ENCODE measurements at places on chromosomes 12 and 14.

DNA sequence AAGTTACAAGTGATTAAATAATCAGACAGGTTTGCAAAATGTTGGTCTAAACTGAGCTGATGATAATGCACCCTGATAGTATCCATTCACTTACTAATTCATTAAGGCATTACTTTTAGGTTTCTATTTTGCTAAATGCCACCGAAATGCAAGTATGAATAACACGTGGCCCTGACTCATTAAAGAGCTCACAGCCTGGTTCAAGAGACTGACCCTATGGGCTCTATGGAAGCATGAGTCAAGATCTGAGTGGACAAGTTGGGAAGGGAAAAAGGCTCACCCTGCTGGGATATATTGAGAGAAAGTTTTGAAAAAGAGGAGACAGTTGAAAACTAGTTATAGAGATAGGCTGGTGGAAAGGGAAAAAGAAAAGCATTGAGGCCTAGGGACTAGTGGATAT is 14.8 kb upstream of the LRRC9 start:
- DNase-seq: no peak

DNA sequence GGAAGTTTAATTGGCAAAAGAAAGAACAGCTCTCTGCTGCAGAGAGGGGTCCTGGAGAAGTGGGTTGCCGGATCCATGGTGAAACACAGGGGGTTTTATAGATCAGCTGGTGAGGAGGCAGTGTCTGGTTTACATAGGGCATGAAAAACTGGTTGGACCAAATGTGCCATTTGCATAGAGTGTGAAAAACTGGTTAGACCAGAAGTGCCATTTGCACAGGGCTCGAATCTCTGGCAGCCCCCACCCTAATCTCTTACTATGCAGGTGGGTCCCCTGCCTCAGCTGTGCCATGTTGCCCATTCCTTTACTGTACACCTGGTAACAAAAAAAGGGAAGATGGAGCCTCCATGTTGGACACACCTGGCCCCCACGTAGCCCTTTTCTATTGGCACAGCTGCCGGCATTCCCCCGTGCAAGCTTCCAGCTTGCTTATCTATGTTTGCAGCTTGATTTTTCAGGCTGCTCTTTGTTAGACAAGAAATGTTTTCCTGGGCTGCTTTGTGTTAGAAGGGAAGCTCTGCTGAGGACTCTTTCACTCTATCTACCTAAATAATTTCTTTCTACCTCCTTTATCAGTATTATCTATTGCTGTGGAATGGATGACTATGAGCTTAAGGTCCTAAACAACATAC is 61.1 kb upstream of the TMEM132D start:
- no peak for DNase-seq

DNA sequence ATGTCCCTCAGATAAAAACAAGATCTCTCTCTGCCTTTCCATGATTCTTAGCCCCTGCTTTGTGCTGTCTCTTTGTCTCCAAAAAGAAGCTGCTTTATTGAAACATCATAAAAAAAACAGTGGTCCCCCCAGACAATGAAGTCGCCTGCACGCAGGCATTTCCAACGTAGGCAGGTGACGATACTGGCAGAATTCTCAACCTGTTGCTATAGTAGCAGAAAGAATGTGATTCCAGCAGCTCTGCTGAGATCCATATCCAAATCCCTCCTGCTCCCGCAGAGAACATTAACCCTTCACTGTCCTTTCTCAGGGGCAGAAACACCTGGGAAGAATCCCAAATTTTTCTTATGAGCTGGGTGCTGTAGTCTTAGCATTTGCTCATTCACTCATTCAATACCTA is 84.8 kb downstream of the STON2 start:
- DNase-seq: peak; percentile 60

DNA sequence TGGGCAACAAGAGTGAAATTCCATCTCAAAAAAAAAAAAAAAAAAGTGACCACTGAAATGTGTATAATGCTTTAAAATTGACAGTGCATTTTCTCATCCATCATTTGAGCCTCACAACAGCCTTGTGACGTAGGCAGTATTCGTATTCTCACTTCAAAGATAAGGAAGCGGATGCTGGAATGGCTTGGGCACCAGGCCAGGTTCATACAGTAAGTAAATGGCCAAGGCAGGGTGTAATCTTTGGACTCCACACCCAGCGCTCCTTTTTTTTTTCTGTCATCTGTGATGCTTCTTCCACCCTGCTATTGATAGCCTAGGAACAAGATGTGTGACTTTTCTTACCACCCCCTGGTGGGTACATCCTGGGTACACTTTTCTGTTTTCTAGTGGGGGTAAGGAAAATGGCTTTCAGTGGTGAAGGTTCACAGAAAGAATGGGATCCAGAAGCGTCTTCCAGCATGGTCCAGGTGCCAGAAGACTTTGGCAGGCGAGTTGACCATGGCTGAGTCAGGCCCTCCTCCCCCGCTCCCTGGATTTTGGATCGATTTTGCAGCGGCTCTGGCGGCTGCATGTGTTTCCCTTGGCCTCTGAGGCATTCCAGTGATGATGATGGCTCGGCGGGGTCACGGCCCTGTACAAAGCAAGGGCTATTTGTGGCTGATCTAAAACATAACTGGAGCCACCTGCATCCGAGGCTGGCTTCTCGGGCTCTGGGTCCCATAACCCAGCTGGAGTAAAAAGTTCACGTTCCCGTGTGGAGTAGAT is 110.6 kb downstream of the CACNA1C start:
- no peak for DNase-seq

GRCh38 chr12:52423035-52423434 is 11.1 kb downstream of the KRT75 start:
- DNase-seq: no peak

GRCh38 chr14:50825307-50825706 is 5.7 kb downstream of the NIN start:
- DNase-seq: no peak

GRCh38 chr12:43312991-43313505 is 239.0 kb downstream of the ADAMTS20 start:
- no peak for DNase-seq

GRCh38 chr12:93086288-93086727 is 157.2 kb upstream of the EEA1 start:
- no peak for DNase-seq

GRCh38 chr12:114166362-114166761 is 200.2 kb upstream of the RBM19 start:
- peak; percentile 57 for DNase-seq

DNA sequence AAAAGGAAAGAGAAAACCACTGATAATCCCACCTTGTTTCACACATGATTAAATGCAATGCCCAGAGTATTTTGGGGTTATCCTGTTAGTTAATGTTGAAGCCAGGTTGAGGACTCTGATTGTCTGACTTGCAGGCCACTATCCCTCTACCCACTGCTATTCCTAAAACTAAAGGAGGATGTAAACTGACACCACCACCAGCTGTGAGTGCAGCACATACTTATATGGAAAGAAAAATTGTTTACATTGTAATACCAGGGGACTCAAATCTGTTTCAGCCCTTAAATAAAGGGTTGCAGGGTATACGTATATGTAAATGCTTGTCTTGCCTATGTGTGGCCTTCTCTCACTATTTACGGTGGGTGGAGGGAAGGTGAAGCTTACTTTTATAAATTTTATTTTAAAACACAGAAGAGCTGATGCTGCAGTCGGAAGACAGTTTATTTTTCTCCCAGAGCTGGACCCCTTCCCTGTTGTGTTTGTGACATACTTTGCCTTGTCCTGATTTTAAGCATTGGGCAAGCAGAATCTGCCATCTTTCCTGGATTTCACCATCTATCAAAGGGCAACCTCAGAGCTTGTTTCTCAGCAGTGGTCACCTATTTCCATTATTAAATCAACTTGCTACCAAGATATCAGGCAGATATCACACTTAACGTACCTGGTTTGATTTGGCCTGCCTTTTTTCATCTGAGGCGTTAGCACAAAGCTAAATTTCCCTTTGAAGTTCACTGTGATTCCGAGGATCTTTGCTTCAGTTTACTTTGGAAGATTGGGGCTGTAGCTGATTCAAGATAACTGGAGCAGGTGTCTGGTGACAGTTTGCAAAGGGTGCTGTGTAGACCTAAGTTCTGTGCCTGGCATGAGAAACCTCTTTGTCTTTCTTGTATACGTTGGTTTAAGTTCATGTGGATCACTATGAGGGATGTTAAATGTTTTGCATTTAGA is 25.2 kb downstream of the DAAM1 start:
- DNase-seq: peak; percentile 24

- no peak for DNase-seq
These were observed 173.4 kb upstream of the PZP start for GRCh38 chr12:9381619-9382018.
